ENCODE measurements at places on chromosomes 1 and 21.
A peak's percentile ranks its signal among the peaks of the same experiment; 100 is the strongest.

GRCh38 chr1:181737056-181737455 lies 253.7 kb downstream of the CACNA1E start:
- DNase-seq, result no peak

DNA sequence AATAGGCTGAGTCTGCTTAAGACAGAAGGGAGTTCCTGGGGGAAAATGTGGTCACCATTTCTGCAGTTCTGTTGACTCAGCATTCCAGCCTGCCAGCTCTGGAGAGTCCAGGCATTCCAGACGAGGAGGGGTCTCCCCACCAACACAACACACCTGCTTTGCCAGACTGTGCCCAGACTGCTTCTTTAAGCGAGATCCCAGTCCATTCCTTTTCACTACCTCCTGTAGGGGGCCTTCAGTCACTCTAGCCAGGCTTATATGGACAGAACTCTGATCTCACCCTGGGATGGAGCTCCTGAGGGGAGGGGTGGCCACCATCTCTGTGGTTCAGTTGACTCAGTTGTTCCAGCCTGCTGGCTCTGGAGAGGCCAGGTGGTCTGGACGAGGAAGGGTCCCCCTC lies 48.5 kb downstream of the UBE2U start:
- DNase-seq, result no peak

- DNase-seq, result peak; percentile 73
Observed at GRCh38 chr21:44454747-44455523, at the start of gene LRRC3. LRRC3 (plus strand) TSS chr21:44455510; CDS start chr21:44456645, 1,135 bp downstream.

DNA sequence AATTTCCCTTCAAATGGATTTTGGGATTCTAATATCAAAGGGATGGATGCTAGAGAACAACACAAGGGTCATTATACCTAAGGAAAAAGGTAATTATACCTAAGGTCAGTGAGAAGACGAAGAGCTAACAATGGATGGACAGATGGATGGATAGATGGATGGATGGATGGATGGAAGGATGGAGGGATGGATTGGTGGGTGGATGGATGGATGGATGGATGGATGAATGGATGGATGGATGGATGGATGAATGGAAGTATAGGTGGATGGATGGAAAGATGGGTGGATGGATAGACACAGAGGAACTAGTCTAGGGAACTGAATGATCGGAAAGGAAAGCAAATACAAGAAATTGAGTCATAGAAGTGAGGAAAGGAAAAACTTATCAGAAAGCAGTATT lies 34.0 kb downstream of the SLC35F3 start:
- no peak for DNase-seq

GRCh38 chr21:15826147-15826780 lies 96.5 kb downstream of the USP25 start:
- DNase-seq, result peak; percentile 5

GRCh38 chr1:8363767-8364301 lies 45.9 kb downstream of the SLC45A1 start:
- no peak for DNase-seq

DNA sequence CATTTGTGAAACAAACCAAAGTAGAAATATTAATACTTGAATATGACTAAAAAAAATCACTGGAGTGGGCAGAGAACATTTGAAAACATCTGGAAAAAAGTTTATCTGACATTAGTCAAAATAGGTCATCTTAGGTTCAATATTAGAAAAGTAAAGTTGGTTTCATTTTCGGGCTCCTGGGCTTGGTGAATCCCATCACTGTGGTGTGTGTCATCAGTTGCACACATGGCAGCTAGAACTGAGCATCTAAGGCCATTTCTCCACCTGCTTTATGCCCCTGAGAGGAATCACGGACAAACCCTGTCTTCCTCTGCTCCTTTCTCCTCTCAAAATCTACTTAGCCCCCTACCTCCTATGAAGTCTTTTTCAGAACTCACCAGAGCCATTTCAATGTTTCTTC lies 5.4 kb downstream of the HSD11B1 start:
- DNase-seq, result no peak

GRCh38 chr1:178659789-178660208 lies 65.2 kb upstream of the RALGPS2 start:
- no peak for DNase-seq

DNA sequence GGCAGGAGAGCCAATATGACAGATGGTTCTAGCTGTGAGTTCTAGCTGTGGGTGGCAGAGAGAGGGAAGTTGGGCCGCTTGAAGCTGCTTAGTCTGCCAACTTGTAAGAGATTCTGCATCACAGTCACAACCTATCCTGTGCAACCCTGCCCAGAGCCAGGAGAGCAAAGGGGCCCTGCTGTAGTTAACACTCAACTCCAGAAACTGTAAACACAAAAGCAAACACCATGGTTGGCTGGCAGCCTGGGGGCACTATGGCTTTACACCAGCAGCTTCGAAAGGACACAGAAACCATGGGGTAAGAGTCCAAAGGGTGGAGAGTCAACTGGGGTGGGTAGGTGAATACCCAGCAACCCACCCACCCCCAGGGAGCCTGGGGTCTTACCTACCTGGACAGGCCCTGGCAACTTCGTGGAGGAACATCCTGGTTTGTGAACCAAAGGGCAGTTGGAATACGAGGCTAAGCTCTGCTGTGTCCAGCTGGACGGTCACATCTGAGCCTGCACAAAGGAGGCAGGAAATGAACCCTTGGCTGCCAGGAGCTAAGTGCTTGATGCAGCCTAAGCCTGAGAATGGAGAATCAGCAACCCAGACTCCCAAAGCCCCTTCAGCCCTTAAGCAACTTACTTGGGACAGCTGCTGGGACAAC lies 6.4 kb downstream of the INPP5B start:
- no peak for DNase-seq

GRCh38 chr21:44735821-44736220 lies 24.4 kb upstream of the TSPEAR start:
- no peak for DNase-seq

GRCh38 chr1:114355240-114355639 lies 155.8 kb downstream of the TRIM33 start:
- DNase-seq, result no peak

- no peak for DNase-seq
Observed at GRCh38 chr1:109383854-109384253, 13.9 kb downstream of the SORT1 start.
